HuH-7.5 (cell line): ENCODE measurements at places on chromosomes 4 and X.

DNA sequence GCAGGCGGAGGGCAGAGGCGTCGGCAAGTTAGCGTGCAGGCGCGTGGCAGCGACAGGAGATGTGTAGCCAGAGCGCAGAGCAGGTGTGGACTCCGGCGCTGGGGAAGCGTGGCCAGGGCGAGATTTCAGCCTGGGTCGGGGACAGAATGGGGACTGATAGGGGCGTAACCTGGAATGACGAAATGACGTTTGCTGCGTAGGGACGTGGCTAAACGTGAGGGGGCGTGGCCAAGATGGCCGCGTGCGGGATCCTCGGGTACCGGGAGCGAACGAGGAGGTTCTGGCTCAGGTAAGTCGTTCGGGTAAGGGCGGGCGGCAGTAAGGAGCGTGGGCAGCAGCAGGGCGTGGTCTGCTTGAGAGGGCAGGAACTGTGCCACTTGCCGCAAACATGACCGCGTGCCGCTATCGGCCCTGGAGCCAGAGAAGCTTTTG is 10.9 kb upstream of the CLTRN start:
- peak; percentile 16 for DNase-seq

DNA sequence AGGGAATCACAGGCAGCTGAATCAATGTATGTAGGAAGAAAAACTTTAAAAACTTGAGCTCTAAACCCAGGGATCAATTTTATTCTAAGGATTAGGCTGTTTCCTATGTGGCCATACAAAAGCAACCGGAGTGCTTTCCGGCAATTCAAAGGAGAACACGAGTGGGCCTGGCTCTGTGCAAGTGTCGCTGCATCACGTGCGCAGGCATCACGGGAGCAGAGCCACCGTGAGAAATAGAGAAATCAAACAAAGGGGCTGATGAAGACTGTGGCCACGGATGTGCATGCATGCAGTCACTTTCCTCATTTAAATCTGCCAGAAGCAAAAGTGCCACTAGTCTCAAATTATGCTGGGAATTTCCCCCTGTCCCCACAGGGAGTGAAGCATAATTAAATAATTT is 196.9 kb downstream of the NSUN7 start:
- DNase-seq = no peak

DNA sequence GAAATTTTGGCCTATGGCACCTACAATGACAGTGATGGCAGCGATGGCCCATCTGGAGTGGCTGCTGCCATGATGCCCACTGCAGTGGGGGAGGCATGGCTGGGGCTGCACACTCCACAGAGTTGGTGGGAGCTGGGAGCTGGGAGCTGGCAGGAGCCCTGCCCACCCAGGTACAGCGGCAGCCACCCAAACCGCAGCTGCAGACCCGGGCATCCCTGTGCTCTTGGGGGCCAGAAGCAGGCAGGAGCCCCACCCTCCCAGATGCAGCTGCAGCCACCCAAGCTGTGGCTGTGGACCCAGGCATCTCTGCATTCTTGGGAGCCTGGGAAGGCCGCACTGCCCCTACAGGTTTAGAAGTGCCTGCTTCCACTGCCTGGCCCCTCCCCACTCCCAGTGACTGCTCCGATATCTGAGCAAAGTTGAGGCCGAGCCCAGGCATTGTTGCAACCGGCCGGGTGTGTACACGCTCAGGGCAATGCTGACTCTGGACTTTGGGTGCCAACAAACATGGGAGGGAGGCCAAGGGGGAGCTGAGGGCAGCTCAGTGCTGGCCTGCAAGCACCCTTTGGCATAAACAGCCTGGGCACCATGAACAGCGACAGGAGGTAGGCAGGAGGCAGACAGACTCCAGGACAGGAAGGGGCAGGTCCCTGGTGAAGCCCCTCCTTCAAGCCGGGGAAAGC is 82.8 kb downstream of the PPP4R3C start:
- no peak for DNase-seq

DNA sequence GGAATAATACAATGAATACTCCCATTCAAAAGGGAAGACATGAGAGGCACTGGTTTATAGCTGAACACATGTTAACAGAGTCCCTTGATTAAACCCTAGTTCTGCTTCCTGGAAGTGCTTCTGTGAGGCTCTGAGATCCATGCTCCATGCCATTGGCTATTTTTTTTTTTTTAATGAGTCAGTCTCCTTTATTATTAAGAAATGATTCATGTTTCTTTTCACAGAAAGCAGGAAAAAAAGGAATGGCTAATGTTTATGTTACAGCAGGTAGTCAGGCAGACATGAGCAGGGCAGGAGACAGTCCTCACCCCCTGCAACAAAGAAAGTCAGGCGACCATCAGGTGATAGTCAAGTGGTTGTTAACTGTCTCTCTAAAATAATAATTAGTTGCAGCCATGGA is 598.7 kb downstream of the EPHA5 start:
- no peak for DNase-seq

GRCh38 chr4:168593399-168593798 is 96.5 kb downstream of the PALLD start:
- no peak for DNase-seq

DNA sequence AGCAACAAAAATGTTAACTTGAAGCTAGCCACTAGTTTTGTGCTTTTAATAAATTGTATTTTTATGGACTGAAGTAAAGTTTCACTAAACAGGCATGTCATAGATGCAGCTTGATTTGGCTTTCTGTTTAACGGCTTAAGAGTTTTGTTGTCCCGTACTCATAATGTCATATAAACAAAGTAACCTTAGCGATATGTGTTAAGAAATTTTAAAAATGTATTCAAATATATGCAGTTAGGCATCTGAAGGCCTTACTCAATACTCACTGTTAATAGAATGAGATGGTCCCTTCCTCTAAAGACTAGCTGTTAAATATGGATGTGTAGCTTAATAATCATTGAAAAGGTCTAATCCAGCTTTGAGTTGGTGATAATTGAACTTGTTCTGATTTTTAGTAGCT is 1.0 kb upstream of the SCLT1 start:
- DNase-seq = no peak
